Pancreas (tissue), 10 donors: ENCODE measurements at places on chromosomes 13 and 19. TPM values are rescaled to one million over a fixed set of nuclear protein-coding genes. Genes with fewer than 3 reads are reported as not detected.

DMKN gene
- 86.7 TPM for total RNA-seq

CD209 gene
- total RNA-seq: 4.5 TPM

KLF5 gene
- 8.8 TPM for total RNA-seq

KLF2 gene
- 3.1 TPM for total RNA-seq

PDCD2L gene
- 4.2 TPM for total RNA-seq

ZNF548 gene
- total RNA-seq: 3.5 TPM

ZNF555 gene
- total RNA-seq: 3.0 TPM

APOC4 gene
- total RNA-seq: not detected

CEACAM1 gene
- total RNA-seq: 4.3 TPM

PRRG2 gene
- total RNA-seq: 8.1 TPM

DIRAS1 gene
- total RNA-seq: 16.3 TPM

SNRPA gene
- total RNA-seq: 24.6 TPM

LRRC8E gene
- total RNA-seq: 4.6 TPM

RASAL3 gene
- total RNA-seq: 2.4 TPM

LATS2 gene
- total RNA-seq: 7.4 TPM

SIRT6 gene
- total RNA-seq: 13.3 TPM

GNA15 gene
- 2.8 TPM for total RNA-seq

NLRP11 gene
- 0.22 TPM for total RNA-seq

CYP2A6 gene
- total RNA-seq: not detected

CDC42EP5 gene
- total RNA-seq: 8.2 TPM

SLITRK5 gene
- total RNA-seq: 0.09 TPM

MBD3L3 gene
- total RNA-seq: not detected

VSTM2B gene
- total RNA-seq: not detected

NTN5 gene
- 0.25 TPM for total RNA-seq

CYP2A13 gene
- total RNA-seq: not detected

DCLK1 gene
- 10.1 TPM for total RNA-seq

PRKCG gene
- total RNA-seq: 0.28 TPM

ZNF491 gene
- 0.95 TPM for total RNA-seq

HSD11B1L gene
- 5.5 TPM for total RNA-seq

OLFM2 gene
- 10.6 TPM for total RNA-seq

CHERP gene
- 11.0 TPM for total RNA-seq

ZNF787 gene
- 22.1 TPM for total RNA-seq

C19orf67 gene
- not detected for total RNA-seq

RNF225 gene
- total RNA-seq: not detected

FGF22 gene
- total RNA-seq: 0.25 TPM

IGFL3 gene
- total RNA-seq: not detected

ZNF675 gene
- 3.5 TPM for total RNA-seq

SIGLEC5 gene
- total RNA-seq: 0.37 TPM

SYNGR4 gene
- not detected for total RNA-seq

DLL3 gene
- not detected for total RNA-seq

CFAP97D2 gene
- total RNA-seq: 3.2 TPM

NRTN gene
- 11.8 TPM for total RNA-seq

LIG1 gene
- total RNA-seq: 18.9 TPM

ETV2 gene
- total RNA-seq: 1.2 TPM

HNRNPA1L2 gene
- total RNA-seq: 3.5 TPM

PTH2 gene
- not detected for total RNA-seq
